ENCODE measurements at places on chromosomes 3 and 15.
A peak's percentile ranks its signal among the peaks of the same experiment; 100 is the strongest.

DNA sequence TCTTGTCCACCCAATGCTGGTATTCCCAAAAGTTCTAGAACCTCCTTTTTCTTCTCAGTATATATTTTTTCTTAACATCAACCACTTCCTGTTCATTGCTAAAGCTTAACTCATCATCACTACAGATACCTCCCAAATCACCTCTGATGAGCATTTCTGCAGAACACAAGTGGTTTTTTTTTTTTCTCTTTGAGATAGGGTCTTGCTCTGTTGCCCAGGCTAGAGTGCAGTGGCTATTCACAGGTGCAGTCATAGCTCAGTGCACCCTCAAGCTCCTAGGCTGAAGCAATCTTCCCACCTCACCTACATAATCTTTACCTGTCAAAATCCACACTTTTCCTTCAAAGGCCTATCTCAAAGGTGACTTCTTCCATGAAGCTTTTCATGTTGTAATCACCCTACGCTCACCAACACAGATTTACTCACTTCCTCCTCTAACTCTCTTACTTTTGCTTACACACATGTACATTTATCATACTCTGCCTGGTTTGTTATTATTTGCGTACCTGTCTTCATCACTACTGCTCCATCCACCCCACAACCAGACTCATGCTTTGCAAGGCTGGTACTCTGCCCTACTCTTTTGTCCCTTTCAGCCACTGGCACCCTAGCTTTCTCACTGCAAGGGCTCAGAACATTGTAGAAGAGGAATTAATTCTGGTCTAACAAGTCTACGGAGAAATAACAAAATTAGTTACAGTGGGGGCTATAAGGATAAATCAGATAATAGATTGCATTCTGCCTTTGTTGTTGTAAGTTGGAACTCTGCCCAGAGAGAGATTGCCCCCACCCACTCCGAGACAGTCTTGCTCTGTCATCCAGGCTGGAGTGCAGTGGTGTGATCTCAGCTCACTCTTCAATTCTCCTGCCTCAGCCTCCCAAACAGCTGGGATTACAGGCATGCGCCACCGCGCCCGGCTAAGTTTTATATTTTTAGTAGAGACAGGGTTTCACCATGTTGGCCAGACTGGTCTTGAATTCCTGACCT, 27.5 kb downstream of the HERC1 start:
- no peak for DNase-seq

DNA sequence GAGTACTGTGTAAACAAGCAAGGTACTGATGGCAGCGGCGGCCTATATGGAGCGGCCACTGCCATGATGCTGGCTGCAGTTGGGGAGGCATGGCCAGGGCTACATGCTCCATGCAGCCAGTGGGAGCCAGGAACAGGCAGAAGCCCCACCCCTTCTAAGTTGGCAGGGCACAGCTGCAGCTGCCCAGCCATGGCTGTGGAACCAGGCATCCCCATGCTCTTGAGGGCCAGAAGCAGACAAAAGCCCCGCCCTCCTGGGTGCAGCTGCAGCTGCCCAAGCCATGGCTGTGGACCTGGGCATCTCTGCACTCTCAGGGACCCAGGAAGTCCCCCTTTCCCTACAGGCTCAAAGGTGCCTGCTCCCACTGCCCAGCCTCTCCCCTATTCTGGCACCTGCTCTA, 150.9 kb downstream of the FMN1 start:
- no peak for DNase-seq

DNA sequence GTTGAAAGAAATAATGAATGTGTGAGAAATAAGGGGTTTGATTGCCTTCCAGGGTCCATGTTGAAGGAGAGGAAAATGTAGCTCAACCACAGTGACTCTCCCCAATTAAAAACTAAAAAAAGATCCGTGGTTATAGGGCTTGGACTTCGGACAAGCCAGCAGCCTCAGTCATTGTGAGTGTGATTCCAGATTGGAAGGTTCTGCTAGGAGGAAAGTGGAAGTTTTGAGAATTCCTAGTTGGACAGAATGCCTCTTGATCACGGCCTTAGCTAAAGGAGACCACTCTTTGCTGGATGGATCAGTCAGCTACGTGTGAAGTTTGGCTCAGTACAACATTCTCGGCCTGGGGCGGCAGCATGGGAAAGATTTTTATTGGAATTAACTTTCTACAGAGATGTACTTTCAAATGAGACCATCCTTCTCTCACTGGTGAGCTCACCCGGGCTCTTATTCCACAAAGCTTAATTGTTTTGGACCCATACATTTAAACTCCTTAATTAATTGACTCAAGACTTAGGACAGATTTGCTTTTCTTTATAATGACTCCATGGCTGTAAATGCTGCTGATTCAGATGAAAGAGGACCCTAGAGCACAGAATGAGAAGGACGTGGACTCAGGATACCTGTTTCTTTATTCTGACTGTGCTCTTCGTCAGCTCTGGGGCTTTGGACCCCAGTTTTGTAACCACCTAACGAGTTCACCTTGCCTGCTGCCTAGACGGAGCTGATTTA, 27.5 kb downstream of the FLNB start:
- DNase-seq, result no peak

DNA sequence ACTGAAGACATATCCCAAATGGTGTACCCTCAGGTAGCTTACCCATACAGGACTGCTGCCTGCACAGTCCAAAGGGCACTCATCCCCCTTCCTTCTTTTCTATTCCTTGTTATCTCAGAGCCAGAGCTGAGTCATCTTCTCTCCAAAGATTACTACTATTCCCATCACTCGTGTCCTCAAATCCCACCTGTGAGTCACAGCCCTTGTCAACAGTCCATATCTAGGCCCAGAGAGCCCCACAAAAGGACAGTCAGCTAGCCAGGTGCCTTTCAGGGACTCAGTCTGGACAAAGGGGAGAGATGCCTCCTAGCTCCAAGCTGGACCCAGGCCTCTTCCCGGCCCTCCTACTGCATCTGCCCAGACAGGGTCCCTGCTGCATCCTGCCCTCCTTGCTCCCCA, 11.0 kb downstream of the PARP16 start:
- DNase-seq, result no peak

DNA sequence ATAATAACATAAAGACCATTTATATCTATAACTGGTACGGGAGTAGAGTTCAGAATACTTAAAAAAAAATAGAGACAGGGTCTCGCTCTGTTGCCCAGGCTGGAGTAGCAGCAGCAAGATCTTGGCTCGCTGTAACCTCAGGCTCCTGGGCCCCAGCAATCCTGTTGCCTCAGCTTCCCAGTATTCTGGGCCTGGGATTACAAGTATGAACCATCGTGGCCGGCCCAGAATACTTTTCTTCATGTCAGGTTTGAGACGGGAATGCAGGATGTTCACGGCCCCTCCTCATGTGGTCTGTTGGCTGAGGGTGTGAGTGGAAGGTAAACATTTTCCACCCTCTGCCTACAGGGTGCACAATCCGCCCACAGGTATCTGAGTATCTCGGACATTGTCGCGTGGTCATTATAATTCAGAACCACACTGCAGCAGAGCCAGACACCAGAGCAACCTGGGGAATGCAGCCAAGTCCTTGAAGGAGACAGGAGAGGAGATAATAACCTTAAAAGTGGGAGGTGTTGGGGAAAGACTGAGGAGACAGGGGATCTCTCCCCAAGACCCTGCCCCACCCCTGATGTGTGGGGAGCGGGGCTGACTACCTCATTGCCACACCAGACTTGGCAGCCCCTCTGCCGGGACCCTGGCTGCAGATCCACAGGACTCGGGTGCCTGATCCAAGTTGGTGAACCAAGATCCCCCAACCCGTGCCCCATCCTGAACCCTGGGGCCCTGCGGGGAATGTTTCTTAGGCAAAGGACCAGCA, 106.8 kb downstream of the ADCY5 start:
- no peak for DNase-seq

- DNase-seq, result no peak
Measured at GRCh38 chr15:38867556-38867955, 302.9 kb upstream of the RASGRP1 start.

GRCh38 chr3:21738935-21739702, 11.9 kb downstream of the ZNF385D start:
- DNase-seq, result no peak

DNA sequence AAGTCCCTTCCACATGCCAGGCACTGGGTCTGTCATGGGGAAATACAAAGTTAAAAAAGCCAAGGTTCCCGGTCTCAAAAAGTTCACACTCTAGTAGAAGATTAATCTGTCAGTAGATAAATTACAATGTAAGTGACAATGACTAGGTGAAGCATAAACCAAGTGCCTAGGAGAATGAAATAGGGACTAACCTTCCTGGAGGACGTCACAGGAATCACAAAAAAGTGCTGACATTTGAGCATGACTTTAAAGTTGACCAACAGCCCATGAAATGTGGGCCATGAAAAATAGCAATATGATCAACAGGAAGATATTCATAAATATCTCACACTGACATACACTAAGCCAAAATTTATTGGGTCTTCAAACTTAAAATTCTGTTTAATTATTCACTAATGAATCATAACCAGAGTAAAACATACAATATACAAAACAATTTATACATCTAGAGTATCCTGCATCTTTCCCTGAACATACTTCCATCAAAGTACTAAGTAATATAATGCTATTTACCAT, 20.0 kb downstream of the COPS2 start:
- DNase-seq, result no peak

- no peak for DNase-seq
Measured at GRCh38 chr15:61141497-61142125, 87.5 kb downstream of the RORA start.

GRCh38 chr15:57596978-57597377, 5.3 kb downstream of the MYZAP start:
- no peak for DNase-seq

GRCh38 chr3:146544929-146545528, 622 bp upstream of the PLSCR1 start:
- no peak for DNase-seq

DNA sequence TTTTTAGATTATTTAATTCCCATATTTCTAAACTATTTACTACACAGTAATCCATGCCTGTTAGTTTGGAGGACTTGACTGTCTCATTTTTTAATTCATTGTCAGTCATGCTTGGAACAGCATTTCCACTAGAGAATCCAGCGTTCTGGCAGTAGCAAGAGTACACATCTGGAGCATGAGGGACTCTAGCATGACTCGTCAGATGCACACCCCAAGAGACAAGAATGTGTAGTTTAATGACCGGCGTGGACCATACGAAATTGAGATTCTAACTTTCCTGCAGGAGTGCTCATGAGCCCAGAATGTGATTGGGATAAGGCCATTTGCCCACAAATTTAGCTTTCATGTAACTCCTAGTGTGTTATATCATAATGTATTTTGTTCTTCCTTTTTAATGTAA, 48.9 kb downstream of the ASB7 start:
- DNase-seq, result no peak

GRCh38 chr3:48596157-48596556, 1.0 kb upstream of the COL7A1 start:
- no peak for DNase-seq

- no peak for DNase-seq
Measured at GRCh38 chr15:34610354-34610753, 26.9 kb upstream of the GOLGA8B start.

DNA sequence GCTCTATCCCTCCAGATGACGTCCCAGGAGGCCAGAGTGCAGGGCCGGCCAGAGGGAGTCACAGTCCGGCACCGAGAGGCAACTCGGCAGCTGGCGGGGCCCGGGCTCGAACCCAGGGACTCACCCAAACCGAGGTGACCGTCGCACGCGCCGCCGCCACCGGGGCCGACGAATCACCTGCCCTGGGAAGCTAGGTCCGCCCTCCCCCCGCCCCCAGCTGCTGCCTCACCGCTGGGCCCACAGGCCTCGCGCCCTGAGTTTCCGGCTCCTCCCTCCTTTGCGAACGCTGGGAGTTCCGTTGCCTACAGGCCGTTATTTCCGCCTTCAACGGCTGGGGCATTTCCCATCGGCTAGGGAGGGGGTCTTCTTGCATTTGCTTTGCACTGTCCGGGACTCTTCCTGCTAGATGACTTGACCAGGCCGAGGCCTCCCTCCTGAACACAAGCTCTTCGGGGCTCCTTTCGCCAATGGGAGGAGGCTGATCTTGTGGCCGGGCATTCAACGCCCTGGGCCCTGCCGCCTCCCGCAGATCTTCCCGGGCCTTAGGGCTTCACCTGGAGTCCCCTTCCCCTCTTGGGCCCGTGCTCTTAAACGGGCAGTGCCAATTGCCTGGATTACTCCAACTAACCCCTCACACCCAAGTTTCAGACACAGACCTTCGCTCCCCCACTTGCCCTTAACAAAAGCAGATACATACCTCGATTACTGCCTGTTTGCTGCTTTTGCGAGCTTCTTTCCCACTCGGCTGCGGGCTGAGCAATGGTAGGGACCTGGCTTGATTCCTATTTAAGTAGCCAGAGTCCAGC, at the start of gene SNUPN:
TSS of gene SNUPN (minus strand) at position 184 of the 806 bp plus-strand sequence. CDS start 4,674 bp downstream, outside the sequence.
- DNase-seq, result peak; percentile 97

DNA sequence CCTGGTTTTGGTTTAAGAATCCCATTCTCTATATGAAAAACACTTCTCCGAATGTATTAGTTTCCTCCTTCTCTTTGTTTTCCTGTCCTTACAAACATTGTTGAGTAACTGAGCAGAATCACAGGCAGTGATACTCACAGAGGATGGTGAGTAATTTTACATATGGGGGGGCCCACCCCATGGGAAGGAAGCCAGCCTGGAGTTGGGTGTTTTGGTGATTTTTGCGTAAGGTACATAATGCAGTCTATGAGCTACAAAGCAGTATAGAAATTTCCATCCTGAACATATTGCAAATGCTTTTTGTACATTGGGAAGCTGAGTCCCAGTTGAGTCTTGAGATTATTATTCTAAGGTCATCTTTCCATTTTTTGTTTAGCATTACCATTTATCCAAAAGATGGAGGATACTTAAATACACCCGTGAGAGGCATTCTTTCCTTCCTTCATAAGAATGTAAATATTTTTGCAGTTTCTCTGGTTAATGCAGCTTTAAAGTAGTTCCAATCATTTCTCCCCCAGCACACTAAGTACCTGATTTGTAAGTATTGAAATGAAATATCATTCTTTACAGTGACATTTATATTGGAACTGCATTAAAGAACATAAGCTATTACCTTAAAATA, 476.8 kb downstream of the AGBL1 start:
- no peak for DNase-seq

GRCh38 chr3:171561596-171562323, 101.6 kb upstream of the TNIK start:
- no peak for DNase-seq

Data from germinal center (tissue), 1 donor.